ENCODE measurements at places on chromosomes 16 and 17. TPM values are rescaled to one million over a fixed set of nuclear protein-coding genes. Genes with fewer than 3 reads are reported as not detected.
A peak's percentile ranks its signal among the peaks of the same experiment; 100 is the strongest.

CDRT15 gene
- not detected for total RNA-seq

DNA sequence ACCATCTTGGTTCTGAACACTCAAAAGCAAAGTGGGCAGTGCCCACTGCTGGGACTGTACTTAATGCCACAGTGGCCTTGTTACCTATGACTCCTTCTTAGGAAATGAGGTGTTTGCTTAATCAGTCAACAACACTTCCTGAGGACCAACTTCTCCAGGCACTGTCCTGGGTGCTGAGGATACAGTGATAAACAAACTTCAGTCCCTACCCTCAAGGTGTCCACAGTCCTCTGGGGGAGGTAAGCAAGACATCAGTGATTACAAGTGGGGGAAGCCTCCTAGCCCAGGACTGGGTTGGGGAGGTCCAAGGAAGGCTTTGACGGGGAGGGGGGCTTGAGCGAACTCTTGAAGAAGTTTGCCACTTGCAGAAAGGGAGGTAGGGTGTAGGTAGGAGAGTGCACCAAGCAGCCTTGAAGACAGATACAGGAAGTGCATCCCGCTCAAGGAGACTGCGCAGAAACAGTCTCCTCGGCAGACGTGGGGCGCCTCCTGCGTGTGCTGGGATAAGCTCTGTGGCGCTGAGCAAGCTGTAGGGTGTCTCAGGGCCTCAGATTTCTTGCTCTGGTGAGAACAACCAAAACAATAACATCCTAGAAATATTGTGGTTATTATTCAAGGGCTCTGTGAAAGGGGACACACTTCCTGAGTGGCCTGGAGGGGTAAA is 2.6 kb upstream of the ABCC3 start:
- DNase-seq = no peak

DNA sequence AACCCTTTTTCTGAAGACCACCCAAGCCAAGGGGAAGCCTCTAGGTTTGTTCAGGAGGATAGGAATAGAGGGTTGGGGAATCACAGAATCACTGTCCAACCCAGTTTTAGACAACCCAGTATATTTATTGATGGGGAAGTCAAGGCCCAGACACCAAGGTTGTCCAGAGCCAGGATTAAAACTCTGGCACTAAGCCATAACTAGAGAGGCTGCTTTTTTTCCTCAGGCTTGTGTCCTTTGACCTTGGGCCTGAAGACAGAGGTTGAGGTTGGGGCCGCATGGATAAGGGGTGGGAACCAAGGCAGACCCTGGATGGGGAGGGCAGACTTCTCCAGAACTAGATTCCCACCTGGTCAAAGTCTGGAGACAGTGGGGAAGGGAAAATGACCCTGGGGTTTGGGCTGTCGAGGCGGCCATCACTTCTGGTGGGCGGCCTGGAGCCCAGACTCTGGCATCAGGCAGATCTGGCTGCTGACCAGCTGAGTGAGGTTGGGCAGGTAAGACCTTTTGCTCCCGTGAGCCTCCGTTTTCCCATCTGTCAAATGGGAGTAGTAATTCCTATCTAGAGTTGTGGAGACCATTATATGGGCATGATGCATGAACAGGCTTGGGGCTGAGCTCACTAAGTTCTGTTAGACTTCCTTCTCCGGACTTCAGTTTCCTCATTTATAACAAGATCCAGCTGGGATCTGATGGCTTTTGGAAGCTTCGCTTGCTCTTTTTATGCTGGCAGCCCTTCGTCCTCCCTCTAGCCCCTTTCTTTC is 17.9 kb downstream of the IGFBP4 start:
- no peak for DNase-seq

DNA sequence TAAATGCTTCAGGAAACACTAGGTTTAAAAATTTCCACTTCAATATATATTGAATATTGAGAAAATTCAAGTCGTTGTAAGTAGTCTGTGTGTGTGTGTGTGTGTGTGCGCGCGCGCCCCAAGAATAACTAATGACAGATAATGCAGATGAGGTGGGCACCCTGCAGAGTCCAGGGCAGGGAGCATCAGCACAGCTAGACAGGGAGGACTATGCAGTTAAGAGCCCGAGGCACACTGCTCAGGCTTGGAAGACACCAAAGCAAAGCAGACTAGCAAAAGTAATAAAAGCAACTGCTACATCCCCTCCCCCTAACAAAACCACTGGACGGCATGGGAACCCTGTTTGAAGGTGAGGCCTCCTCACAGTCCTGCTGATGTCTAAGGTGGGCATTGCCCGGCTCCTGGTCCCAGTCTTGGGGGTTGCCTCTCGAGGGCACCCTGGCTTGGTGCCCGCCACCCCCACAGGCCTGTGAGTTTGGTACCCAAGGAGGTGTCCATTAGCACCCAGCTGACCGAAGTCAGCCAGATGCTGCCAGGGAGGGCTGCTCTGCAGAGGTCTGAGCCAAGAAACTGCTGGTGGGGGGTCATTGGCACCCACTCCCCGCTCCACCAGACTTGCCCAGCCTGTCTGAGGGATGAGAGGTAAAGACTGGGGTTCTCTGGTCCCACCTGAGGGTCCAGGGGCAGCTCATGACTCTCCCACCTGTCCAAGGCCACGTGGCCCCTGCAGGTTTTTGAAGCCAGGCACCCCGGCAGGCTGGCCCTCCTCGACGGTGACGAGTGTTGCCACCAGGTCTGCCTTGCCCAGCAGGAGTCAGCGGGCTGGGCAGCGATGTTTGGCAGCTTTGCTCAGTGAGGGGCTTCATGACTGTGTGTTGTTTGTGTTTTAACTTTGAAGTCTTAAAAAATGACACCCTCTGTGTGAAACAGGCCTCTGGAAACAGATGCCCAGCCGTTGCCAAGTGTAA is 18.7 kb downstream of the LRRC75A start:
- DNase-seq = no peak

ASPA gene
- total RNA-seq = 0.49 TPM

KRTAP4-6 gene
- not detected for total RNA-seq

GRCh38 chr16:53893731-53894435 is 189.9 kb downstream of the FTO start:
- peak; percentile 13 for DNase-seq

DNA sequence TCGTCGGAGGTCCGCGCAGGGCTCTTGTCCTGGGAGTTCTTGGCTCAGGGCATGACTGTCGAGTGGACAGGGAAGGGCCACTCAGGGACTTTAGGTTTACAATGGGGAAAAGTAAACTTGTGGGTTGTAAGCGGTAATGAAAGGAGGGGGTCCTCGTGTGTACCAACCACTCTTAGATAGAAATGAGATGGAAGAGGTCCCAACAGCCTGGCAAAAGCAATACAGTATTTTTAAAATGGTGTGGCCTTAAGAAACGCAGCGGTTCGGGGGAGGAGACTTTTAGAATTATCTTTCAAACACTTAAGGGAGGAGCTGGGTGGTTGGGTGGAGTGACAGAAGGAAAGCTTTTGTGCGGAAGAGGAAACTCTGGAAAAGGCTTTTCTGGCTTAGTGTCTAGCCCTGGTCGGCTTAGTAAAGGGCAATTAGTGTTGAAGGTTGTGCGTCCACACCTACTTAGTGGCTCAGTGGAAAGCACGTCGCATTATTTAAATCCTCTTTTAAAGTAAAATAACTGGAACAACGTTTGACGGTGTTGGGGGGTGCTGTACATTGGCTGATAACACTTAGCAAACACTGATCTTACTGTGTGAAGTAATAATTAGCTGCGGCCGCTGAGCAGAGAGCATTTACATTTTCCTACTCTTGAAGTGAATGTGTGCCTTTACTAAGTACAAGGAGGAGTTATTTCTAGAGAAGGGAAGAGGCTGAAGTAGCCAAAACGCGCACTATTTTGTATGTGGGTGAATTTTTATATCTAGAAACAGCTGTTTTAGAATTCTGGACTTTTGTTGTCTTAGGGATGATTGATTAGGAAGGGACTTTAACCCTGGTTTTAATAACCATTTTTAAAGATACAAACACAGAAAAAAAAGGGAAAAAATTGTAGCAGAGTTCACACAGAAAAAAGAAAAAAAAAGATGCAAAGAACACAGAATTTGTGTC is 1.0 kb downstream of the WSB1 start:
- peak; percentile 64 for DNase-seq

EPX gene
- not detected for total RNA-seq

- DNase-seq = no peak
Observed at GRCh38 chr17:27354051-27354490, 60.2 kb downstream of the WSB1 start.

- DNase-seq = no peak
Observed at GRCh38 chr17:80526116-80526910, 18.3 kb upstream of the RPTOR start.

DNA sequence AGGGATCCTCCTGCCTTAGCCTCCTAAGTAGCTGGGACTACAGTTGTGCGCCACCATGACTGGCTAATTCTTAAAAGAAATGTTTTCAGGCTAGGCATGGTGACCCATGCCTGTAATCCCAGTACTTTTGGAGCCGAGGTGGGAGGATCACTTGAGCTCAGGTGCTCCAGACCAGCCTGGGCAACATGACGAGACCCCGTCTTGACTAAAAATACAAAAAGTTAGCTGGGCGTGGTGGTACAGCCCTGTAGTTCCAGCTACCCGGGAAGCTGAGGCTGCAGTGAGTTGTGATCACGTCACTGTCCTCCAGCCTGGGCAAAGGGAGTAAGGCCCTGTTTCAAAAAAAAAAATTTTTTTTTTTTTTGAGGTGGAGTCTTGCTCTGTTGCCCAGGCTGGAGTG is 173.1 kb downstream of the SEC14L1 start:
- DNase-seq = no peak

- DNase-seq = peak; percentile 75
Observed at GRCh38 chr16:86566601-86566965, at the start of gene FOXC2. FOXC2 (plus strand) TSS chr16:86566829; CDS start chr16:86567336, 507 bp downstream.

DNA sequence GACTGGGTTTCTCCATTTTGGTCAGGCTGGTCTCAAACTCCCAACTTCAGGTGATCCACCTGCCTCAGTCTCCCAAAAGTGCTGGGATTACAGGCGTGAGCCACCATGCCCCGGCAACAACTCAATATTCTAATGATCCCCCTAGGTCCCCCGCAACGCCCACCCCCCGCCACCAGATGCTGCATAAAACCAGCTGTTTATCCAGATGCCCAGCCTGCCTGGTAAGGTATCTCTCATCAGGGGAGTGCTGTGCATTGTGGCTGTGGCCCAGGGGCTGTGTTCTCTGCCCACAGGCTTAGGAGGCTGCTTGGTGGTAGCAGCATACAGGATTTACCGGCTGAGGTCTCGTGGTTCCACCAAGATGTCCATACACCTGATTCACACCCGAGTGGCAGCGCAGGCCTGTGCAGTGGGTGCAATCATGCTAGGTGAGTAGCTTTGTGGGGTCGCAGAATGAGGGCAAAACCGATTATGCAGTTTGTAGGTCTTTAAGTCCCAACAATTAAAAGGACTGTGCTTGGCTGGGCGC is 1.3 kb downstream of the HIGD1B start:
- DNase-seq = no peak

MPV17L gene
- total RNA-seq = 27.1 TPM

Measured in pancreas (tissue), 10 donors.